Kidney (tissue), 22 donors: ENCODE measurements at places on chromosomes 5 and 9.

GRCh38 chr9:107816561-107817021, 327.0 kb upstream of the KLF4 start:
- H3K4me1 ChIP-seq = no peaks in the 10 kb centered on the region
- no peak overlapping the region for H3K4me3 ChIP-seq
- H3K36me3 ChIP-seq = no peaks in the 10 kb centered on the region
- H3K27me3 ChIP-seq = no peaks in the 10 kb centered on the region
- no peak overlapping the region for H3K27ac ChIP-seq
- DNase-seq = no peak

DNA sequence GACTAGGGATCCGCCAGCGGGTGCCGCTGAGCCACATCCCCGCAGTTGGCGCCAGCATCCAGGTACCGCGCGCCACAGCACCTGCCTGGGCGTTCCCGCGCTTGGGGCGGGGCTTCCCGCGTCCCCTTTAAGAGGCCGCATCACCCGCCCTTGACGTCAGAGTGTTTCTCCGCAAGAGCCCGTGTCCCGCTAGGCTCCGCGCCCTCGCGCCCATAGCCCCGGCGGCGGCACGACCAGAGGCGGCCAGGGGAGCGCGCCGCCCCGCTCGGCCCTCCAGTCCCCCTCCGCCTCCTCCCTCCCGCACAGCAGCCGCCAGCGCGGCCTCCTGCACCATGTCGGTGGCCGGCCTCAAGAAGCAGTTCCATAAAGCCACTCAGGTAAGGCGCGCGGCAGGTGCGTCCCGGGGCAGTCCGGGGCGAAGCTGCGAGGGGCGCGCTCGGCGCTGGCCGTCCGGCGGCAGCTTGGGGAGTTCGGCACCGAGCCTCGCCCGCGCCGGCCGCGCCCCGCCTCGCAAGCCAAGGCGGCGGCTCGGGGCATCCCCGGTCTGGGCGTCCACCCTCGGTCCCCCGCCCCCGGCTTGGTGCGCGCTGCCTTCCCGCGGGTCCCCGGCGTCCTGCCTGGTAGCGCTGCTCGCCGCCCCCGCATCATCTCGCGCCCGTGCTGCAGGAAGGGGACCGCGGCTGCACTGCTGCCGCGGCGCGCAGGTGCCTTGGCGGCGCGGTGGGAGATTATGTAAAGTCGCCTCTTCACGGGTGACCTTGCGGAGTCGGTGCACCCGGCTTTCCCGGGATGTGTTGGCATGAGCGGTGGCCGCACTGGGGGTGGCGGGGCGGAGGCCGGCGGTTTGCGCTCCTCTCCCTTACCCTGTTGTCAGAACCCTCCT, at the start of gene SH3GL2:
SH3GL2 (plus strand) TSS at position 156 of the 883 bp plus-strand sequence.
- H3K27ac ChIP-seq = peak within 1 kb of the TSS; percentile 40
- peak within 1 kb of the TSS; percentile 50 for H3K4me3 ChIP-seq
- H3K4me1 ChIP-seq = no peaks in the 10 kb centered on the region
- H3K27me3 ChIP-seq = peaks cover 12% of the 10 kb centered on the region

GRCh38 chr5:141992349-141992963, 20.4 kb downstream of the GNPDA1 start:
- H3K27me3 ChIP-seq = no peaks in the 10 kb centered on the region
- H3K36me3 ChIP-seq = peaks cover 22% of the 10 kb centered on the region
- H3K27ac ChIP-seq = no peak overlapping the region
- no peaks in the 10 kb centered on the region for H3K4me1 ChIP-seq
- peak; percentile 64 for DNase-seq
- no peak overlapping the region for H3K4me3 ChIP-seq

DNA sequence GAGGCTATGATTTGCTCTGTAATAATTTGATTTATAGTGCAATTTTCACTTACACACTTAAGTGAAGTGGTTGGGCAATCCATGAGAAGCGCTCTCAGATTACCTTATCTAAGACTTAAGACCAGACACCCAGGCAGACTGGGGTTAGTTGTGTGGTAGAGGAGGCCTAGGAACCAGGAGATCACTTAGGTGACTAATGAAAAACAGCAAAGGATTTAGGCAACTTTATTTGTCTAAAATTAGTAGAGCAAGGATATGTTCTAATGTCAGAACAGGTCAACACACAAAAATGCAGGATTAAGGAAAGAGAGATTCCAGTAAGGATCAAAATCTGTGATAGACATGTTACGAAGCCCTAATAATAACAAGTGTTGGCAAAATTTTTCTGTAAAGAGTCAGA, 913.8 kb downstream of the TLE1 start:
- no peaks in the 10 kb centered on the region for H3K36me3 ChIP-seq
- DNase-seq = no peak
- no peaks in the 10 kb centered on the region for H3K4me1 ChIP-seq
- H3K4me3 ChIP-seq = no peak overlapping the region
- H3K27me3 ChIP-seq = no peaks in the 10 kb centered on the region
- H3K27ac ChIP-seq = no peak overlapping the region

DNA sequence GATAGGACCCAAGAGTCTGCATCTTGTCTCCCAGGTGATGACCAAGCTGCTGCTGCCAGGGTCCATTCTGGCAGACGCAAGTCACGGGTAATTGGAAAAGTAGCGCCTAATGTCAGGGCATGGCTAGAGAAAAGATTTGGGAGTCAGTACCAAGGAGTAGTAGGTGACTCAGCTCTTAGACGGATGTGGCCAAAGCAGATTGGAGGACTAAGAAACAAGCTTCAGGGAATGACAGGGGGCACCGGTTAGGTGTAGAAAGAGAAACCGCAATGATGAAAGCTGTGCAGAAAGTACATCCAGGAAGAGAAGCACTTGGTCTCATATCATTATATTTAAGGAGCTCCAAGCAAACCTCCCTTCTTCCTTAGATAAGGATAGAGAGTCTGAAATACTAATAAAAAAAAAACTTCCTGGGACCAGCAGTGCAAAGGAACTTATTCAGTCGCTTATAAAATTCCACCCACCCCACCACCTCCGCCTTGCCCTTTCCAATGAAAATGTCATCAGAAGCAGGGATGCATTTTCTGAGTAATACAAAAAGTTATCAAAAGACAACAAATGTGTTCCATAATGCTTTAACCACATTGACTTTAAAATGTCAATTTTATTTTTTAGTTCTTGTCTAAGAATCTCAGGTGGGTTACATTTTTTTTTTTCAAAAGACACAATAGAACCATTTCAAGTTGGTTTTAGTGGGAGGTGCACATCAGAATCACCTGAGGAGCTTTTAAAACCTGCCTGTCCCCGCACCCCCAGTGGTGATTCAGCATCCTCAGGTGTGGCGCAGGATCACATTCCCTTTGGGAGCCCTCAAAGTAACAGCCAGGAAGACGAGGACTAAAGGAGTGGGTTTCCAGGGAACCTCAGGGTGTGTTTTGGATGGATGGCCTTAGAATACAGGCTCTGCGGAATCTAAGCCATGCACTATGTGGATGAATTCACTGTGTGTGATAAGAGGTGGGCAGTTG, 31.2 kb downstream of the PTPN3 start:
- peaks cover 2% of the 10 kb centered on the region for H3K36me3 ChIP-seq
- no peak overlapping the region for H3K4me3 ChIP-seq
- no peaks in the 10 kb centered on the region for H3K4me1 ChIP-seq
- H3K27me3 ChIP-seq = no peaks in the 10 kb centered on the region

DNA sequence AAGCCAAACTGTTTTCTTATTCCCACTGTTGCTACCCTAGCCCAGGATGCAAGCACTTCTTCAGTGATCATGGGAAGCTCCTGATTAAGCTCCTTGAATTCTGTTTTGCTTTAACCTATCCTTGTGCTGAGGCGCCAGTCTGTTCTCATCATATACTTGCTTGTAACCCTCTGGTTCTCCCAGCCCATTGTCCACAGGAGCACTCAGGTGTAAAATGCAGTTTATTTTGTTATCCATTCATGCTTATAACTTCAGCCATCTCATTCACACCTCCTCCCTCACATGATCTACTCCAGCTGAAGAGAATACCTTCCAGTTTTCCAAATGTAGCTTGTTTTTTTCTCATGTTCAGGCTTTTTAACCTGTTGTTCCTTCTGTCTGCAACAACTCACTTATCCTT, 402.1 kb upstream of the BRINP1 start:
- H3K4me1 ChIP-seq = no peaks in the 10 kb centered on the region
- no peak overlapping the region for H3K27ac ChIP-seq
- no peaks in the 10 kb centered on the region for H3K36me3 ChIP-seq
- no peaks in the 10 kb centered on the region for H3K27me3 ChIP-seq
- H3K4me3 ChIP-seq = no peak overlapping the region
- no peak for DNase-seq

DNA sequence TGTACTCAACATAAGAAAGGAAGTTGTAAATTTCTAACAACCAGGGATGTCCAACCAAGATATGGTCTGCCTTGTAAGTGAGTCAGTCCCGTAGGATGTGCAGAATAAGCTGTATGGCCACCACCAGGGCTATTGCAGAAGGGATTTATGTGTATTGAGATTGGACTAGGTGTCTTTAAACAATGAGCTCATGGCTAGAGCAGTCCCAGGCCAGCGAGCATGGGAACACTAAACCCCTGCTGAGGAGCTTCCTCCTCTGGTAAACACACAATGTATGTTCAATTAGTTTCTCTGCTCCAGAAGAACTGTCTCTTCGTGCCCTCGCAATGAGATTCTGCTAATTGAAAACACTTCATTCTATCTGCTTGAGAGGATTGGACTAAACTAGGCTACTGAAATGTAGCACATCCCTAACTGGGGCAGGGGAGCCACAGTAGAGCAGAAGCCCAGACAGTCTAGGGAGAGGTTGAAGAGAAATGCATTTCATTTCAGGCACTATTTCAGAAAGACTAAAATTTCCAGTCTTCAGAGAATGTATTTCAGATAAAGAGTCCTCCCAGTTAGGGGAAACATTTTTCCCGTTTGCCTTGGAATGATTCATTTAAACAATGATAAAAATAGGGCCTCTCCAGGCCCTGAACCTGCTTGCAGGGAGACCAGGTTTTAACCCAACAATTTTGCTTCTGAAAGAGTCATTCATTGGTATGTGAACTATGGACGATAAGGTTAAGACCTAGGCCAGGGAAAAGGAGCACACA, 154.7 kb downstream of the FAM114A2 start:
- DNase-seq = no peak
- no peaks in the 10 kb centered on the region for H3K36me3 ChIP-seq
- no peaks in the 10 kb centered on the region for H3K4me1 ChIP-seq
- H3K27ac ChIP-seq = no peak overlapping the region

GRCh38 chr5:122346897-122347581, 35.0 kb downstream of the SNCAIP start:
- H3K4me3 ChIP-seq = no peak overlapping the region
- DNase-seq = no peak
- H3K27ac ChIP-seq = no peak overlapping the region
- no peaks in the 10 kb centered on the region for H3K4me1 ChIP-seq

- peaks cover 11% of the 10 kb centered on the region for H3K4me1 ChIP-seq
- no peak overlapping the region for H3K4me3 ChIP-seq
- no peak overlapping the region for H3K27ac ChIP-seq
- no peaks in the 10 kb centered on the region for H3K27me3 ChIP-seq
- no peak for DNase-seq
- no peaks in the 10 kb centered on the region for H3K36me3 ChIP-seq
Measured at GRCh38 chr5:143870871-143871632, 59.1 kb downstream of the HMHB1 start.

DNA sequence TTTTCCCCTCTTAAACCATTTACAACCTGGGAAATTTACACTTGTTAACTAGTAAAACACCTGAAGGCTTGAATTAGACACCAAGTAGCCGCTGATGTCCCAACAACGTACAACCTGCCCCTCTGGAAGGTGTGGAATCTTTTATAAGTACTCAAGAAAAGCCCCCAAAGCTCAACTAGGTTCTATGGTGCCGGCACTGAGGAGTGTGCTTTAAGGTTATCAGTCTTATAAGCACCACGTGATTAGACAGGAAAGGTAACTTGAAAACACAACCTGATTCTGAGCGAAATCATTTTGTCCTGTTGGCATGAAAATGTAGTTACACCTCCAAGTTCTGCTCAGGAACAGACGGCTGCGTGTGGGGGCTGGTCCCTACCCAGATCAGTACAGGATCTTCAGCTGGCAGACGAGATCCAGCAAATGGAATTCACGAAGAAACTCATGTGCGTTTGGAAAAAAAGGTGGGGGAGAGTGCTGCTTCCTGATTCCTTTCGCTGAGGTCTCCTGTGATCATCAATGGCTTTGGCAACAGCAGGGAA, 195.5 kb downstream of the MEF2C start:
- no peaks in the 10 kb centered on the region for H3K36me3 ChIP-seq
- H3K4me3 ChIP-seq = no peak overlapping the region

- H3K27me3 ChIP-seq = no peaks in the 10 kb centered on the region
- DNase-seq = no peak
- H3K4me1 ChIP-seq = peaks cover 12% of the 10 kb centered on the region
- H3K27ac ChIP-seq = peak overlapping the region; percentile 5
- H3K4me3 ChIP-seq = no peak overlapping the region
Measured at GRCh38 chr9:128073253-128073886, 5.3 kb downstream of the SLC25A25 start.

GRCh38 chr5:91025449-91025848, 357.7 kb downstream of the ARRDC3 start:
- H3K36me3 ChIP-seq = no peaks in the 10 kb centered on the region
- no peak overlapping the region for H3K4me3 ChIP-seq
- DNase-seq = no peak
- no peaks in the 10 kb centered on the region for H3K27me3 ChIP-seq
- no peaks in the 10 kb centered on the region for H3K4me1 ChIP-seq
